Chondrocyte (in vitro differentiated cells): ENCODE measurements at places on chromosomes 2 and 18. TPM values are rescaled to one million over a fixed set of nuclear protein-coding genes. Genes with fewer than 3 reads are reported as not detected.

ASPRV1 gene
- 0.21 to 1.2 TPM (median 0.35 TPM) in 3 replicates for total RNA-seq

WNT10A gene
- not detected in 3 replicates for total RNA-seq

- DNase-seq = no peak
Observed at GRCh38 chr2:30224151-30224550, 7.2 kb upstream of the LBH start.

DNA sequence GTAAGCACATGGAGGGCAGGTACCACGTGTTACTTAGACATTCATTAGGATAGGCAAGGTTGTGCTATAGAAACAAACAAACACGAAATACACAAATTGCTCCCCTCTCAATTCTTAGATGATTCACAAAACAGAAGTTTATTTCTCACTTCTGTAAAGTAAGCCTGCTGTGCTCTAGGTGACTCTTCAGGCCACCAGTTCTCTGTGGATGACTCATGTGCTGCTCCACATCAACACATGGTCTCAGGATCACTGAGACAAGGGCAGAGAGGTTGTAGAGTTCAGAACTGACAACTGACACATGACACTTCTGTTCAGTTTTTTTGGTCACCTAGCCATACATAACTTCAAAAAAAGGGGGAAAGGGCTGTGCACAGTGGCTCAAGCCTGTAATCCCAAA lies 70.6 kb downstream of the DAW1 start:
- no peak for DNase-seq

- no peak for DNase-seq
Observed at GRCh38 chr2:42138163-42139015, 30.8 kb upstream of the EML4 start.

GRCh38 chr2:1269812-1270211 lies 143.5 kb upstream of the TPO start:
- no peak for DNase-seq
